NCI-H446 (cell line): ENCODE measurements at places on chromosomes 1 and 21.
A peak's percentile ranks its signal among the peaks of the same experiment; 100 is the strongest.

DNA sequence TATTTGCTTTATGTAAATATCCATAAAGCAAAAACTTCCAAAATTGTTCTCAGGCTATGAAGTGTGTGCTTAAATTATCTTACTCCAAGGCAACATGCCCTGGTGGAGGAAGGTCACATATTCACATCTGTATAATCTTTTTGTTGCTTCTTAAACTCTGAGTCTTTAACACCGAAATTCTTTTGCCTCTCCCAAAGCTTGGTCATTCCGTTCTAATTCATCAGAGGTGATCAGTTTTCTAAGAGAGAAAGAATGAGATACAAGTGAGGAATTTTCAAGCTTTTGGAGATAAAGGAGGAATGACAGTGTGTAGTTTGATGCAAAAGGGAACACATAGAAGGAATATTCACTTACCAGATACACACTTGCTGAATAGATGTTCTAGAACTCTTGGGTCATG is 561.7 kb downstream of the LTN1 start:
- no peak for DNase-seq

- DNase-seq = no peak
These were observed 1222.1 kb upstream of the NCAM2 start for GRCh38 chr21:19776076-19776475.

- DNase-seq = peak; percentile 52
These were observed 145.5 kb downstream of the TIAM1 start for GRCh38 chr21:31198575-31198974.

DNA sequence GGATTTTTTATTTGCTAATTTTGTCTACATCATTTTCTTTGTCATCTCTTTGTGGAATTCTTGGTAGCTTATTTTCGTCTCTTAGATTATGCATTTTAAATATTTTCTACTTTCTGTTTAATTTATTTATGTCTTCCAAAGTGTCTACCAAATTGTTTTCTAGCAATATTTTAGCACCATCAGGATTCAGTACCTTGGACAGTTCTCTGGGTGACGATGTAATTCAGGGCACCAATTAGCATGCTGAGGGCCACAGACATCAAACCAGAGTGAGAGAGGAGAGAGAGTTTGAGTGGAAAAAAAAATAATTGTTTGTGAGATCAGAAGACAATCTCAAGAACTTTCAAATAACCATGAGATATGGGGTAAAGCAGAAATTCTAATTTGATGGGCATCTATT is 169.8 kb upstream of the CXADR start:
- DNase-seq = no peak

GRCh38 chr1:231836227-231836893 is 209.8 kb downstream of the DISC1 start:
- DNase-seq = no peak

DNA sequence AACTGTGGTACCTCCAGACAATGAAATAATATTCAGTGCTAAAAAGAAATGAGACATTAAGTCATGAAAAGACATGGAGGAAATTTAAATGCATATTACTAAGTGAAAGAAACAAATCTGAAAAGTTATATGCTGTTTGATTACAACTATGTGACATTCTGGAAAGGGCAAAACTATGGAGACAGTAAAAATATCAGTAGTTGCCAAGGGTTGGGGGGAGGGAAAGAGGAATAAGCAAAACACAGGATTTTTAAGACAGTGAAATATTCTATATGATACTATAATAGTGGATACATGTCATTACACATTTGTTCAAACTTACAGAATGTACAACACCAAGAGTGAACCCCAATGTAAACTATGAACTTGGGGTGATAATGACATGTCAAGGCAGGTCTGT is 38.2 kb upstream of the PKN2 start:
- DNase-seq = no peak

GRCh38 chr1:155892796-155893195 is 18.4 kb downstream of the RIT1 start:
- no peak for DNase-seq

GRCh38 chr21:42618707-42619102 is 34.7 kb upstream of the PDE9A start:
- DNase-seq = no peak

GRCh38 chr1:203454986-203455471 is 20.6 kb upstream of the PRELP start:
- no peak for DNase-seq

DNA sequence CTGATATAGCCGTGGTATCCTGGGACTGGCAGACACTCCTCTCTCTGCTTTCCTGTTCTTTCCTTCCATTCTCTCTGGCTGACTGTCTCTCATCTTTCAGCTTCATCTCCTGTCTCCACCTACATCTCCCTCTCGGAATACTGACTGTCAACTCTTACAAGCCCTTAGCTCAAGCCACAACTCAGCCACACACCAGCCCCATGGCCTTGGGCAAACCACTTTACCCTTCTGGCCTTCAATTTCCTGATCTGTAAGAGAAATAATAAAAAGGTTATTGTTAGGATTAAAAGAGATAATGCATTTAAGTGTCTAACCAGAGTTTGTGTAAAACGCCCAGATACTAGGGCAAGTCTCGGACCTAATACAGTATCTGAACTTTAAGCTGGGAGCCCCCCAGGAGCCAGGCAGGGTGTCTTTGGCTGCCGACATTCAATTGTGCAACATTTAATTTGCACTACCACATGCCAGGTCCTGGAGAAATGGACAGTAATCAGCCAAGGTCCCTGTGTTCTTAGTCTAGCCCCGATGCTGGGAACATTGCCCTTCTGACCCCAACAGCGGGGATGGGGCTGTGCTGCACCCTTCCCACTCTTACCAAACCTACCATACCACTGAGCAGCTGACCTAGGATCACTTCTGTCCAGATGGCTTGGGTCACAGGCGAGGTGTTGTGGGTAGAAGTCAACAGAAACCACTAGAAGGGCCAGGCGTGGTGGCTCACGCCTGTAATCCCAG is 5.1 kb downstream of the ECHDC2 start:
- no peak for DNase-seq

DNA sequence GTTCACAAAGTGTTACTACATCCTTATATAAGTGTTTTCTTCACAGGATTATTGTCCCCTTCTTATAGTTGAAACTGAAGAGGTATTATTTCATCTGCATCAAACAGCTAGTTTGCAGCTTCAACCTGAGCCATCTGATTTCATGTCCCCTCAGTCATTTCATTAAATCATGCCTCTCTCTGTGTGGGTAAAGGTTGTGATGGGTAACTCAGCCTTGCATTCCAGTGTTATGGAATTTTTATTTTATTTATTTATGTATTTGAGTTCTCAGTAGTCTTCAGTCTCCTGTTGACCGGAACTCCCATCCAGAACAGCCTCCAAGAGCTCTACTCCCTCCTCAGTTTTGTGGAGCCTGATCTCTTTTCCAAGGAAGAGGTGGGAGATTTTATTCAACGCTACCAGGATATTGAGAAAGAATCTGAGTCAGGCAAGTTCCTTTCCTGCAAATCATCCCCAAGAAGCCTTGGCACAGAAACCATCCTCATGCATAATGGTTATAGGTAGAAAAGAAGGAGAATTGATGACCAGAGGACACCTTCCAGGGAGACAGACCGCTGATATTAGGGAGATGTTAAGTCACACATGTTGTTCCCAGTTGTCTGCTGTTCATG is 21.8 kb downstream of the CHD1L start:
- no peak for DNase-seq

- DNase-seq = no peak
These were observed 108.3 kb downstream of the POU2F1 start for GRCh38 chr1:167328816-167329483.

- no peak for DNase-seq
These were observed 48.2 kb downstream of the PRDM15 start for GRCh38 chr21:41830764-41831452.

DNA sequence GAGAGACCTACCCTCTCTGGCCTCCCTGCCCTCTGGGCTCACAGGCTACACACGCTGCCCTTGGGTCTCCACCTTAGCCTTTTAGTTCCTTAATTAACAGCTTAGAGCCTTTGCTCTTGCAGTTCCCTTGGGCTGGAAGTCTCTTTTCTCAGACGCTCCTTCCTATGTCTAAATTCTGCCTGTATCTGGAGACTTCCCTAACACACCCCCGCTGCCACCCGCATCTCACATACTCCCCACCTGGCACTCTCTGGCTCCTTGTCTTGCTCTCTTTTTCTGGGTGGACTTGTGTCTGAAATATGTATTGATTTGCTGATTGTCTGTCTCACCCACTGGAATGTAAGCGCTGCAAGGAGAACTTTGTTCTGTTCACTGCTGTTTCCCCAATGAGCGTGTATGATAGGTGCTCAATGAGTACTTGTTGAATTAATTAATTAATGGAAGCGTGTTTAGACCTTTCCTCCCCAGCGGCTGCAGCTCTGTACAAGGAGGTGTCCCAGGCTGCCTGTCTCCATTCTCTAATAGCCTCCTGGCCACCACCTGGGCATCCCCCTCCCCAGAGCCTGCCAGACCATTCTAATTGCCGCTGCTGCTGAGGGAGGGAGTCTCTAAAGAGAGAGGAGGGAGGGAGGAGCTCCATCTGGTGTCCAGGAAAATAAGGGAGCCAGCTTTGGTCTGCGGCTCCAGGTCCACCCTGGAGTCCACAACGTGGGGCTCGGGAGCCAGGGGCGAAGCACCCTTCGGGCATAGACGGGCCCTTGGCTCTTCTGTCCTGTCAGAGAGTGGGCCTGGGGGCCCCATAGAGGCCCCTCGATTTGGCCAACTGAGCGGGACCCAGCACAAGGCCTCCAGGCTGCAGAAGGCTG is 95.4 kb downstream of the RNF220 start:
- DNase-seq = no peak

GRCh38 chr1:59541161-59541560 is 244.3 kb downstream of the FGGY start:
- DNase-seq = peak; percentile 60

DNA sequence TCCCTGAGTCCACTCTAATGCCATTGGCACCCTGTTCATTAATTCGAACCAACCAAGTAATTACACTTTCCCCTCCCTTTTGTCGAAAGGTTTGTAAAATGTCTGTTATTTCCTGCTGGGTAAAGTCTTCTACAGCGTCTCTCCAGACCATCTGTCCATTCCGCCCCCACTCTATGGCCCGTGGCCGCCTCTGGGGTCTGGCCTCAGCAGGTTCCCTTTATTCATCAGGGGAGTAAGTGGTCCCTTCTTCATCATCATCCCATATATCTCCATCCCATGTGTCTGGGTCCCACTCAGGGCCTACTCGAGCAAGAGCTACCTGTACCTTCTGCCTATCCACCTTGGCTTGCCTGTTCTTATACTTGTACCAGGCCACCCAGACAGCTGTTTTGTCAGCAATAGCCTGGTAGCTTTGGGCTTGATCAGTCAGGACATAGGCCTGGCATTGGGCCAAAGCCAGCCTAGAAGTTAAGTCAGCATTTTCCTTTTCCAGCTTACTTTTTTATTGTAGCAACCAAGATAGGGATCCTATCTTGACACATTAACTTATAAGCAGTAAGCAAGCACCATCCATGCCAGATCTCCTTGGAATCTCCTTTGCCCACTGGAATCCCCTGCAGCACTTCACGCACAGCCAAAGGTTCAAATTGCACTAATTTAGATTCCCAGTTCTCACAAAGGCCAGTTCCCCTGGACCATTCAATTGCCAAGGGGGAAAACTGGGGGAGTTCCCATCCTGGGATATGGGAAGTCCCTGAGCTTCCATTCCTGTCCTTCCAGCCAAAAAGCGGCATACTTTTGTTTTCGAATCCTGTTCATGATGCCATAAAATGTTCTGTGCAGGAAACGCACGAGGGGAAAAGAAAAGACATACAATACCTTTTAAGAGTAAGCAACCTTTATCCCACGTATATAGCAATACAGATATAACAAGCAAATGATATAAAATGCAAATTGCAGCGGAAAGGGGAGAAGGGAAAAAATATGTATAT is 6.6 kb upstream of the STUM start:
- peak; percentile 43 for DNase-seq

GRCh38 chr1:18198260-18198659 is 90.7 kb downstream of the IGSF21 start:
- DNase-seq = peak; percentile 72

DNA sequence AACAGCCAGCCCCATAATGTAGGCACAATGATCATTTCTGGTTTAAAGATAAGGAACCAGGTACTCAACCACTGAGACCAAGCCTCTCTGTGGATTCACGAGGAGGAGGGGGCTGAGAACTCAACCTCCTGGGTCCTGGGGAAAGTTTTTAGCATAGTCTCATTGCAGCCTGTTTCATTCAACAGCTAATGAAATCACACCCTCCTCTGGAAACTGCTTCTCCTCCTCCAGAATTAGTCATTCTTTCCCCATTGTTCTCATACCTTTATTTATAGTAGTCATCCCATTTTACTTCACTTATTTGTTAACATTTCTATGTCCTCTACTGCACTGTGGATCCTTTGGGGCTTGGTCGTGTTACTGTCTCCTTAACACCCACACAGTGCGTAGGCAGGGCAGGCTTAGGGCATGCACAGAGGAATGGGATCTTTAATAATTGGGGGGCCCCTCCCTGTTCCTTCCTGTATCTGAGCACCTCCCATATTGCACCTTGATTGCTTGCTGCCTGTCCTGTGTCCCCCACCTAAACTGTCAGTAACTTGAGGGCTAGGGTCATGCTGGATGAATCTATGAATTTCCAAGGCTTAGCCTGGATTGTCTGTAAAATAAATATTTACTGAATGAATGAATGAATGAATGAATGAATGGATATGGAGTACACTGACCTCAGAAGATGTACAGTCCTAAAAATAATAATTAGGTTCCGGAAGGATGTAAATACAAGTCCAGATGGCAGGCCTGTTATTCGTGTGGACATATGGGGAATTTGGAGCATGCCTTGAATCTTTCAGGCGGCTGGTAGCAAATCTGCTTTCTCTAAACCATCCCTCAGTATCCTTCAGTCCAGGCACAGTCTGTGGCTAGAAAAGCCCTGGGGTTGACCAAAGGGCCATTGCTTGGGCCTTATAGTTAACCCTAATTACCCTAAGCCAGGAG is 153.8 kb upstream of the HMGB4 start:
- DNase-seq = no peak

- DNase-seq = no peak
These were observed 328.0 kb downstream of the NPHP4 start for GRCh38 chr1:5664081-5664768.

DNA sequence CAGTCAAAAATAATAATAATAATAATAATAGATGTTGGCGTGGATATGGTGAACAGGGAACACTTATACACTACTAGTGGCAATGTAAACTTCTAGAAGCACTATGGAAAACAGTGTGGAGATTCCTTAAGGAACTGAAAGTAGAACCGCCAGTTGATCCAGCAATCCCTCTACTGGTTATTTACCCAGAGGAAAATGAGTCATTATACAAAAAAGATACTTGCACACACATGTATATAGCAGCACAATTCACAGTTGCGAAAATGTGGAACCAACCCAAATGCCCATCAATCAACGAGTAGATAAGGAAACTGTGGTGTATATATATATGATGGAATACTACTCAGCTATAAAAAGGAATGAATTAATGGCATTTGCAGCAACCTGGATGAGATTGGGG is 176.0 kb downstream of the PLPP3 start:
- no peak for DNase-seq

GRCh38 chr1:30447080-30447479 is 276.3 kb downstream of the MATN1 start:
- DNase-seq = no peak

- no peak for DNase-seq
These were observed 126.1 kb downstream of the PPIAL4G start for GRCh38 chr1:148357037-148357436.

- peak; percentile 29 for DNase-seq
These were observed 25.8 kb downstream of the UAP1 start for GRCh38 chr1:162587347-162587746.

GRCh38 chr1:220448217-220448616 is 79.7 kb upstream of the MARK1 start:
- no peak for DNase-seq
